ENCODE measurements at places on chromosomes 12 and 14. TPM values are rescaled to one million over a fixed set of nuclear protein-coding genes. Genes with fewer than 3 reads are reported as not detected.

Gene LMO3
- total RNA-seq: not detected

Gene KRT5
- not detected for total RNA-seq

Gene BMP4
- 0.83 TPM for total RNA-seq

Gene AQP6
- not detected for total RNA-seq

Gene NFATC4
- not detected for total RNA-seq

DNA sequence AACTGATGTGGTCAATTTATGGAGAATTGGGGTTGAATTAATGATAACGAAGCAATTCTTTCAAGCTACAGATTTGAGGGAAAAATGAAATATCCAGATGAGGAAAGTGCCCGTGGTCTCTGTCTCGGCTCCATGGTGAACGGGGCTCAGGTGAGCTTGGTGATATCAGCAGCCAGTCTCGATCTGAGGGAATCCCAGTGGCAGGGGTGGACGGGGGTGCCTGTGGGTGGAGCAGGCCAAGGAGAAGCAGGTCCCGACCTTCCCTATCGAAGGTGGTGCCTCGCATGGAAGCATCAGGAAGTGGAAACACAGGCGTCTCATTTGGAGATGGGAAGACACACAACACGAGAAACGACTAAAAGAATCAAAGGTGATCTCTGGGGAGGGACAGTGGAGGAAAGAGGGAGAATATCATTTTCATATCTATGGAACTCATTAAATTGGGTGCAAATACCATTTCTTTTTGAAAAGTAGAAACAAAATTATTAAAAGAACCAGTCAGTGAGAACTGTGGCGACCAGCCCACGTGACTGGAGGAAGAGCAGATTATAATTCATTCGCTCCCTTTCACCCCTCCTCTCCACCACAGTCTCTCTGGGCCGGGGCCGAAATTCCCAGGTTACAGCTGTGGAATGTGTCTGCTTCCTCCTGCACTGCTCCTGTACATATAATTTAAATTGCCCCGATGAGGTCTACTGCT is 354.3 kb upstream of the SFSWAP start:
- no peak overlapping the region for H3K4me3 ChIP-seq
- H3K4me1 ChIP-seq: no peaks in the 10 kb centered on the region
- H3K36me3 ChIP-seq: no peaks in the 10 kb centered on the region
- no peak for DNase-seq

GRCh38 chr14:39228509-39229221 is 5.0 kb upstream of the MIA2 start:
- no peaks in the 10 kb centered on the region for H3K27me3 ChIP-seq
- H3K27ac ChIP-seq: peak overlapping the region; percentile 96
- H3K36me3 ChIP-seq: no peaks in the 10 kb centered on the region
- H3K4me1 ChIP-seq: peaks cover 52% of the 10 kb centered on the region
- peak overlapping the region; percentile 53 for H3K4me3 ChIP-seq

GRCh38 chr12:4451694-4452093 is 6.1 kb upstream of the FGF6 start:
- DNase-seq: no peak
- peaks cover 44% of the 10 kb centered on the region for H3K27me3 ChIP-seq
- peaks cover 2% of the 10 kb centered on the region for H3K4me1 ChIP-seq

- no peaks in the 10 kb centered on the region for H3K36me3 ChIP-seq
- DNase-seq: no peak
- no peak overlapping the region for H3K4me3 ChIP-seq
- H3K27ac ChIP-seq: no peak overlapping the region
Measured at GRCh38 chr12:109016978-109017377, 3.9 kb downstream of the SVOP start.

GRCh38 chr14:36976571-36977023 is 195.8 kb downstream of the SLC25A21 start:
- no peaks in the 10 kb centered on the region for H3K27me3 ChIP-seq
- no peaks in the 10 kb centered on the region for H3K4me1 ChIP-seq
- H3K27ac ChIP-seq: no peak overlapping the region
- no peak overlapping the region for H3K4me3 ChIP-seq

- H3K36me3 ChIP-seq: peaks cover 28% of the 10 kb centered on the region
- peak overlapping the region; percentile 38 for H3K27ac ChIP-seq
- peak overlapping the region; percentile 90 for H3K4me3 ChIP-seq
- peaks cover 21% of the 10 kb centered on the region for H3K4me1 ChIP-seq
Measured at GRCh38 chr12:94150240-94151121, 2.1 kb downstream of the PLXNC1 start.

DNA sequence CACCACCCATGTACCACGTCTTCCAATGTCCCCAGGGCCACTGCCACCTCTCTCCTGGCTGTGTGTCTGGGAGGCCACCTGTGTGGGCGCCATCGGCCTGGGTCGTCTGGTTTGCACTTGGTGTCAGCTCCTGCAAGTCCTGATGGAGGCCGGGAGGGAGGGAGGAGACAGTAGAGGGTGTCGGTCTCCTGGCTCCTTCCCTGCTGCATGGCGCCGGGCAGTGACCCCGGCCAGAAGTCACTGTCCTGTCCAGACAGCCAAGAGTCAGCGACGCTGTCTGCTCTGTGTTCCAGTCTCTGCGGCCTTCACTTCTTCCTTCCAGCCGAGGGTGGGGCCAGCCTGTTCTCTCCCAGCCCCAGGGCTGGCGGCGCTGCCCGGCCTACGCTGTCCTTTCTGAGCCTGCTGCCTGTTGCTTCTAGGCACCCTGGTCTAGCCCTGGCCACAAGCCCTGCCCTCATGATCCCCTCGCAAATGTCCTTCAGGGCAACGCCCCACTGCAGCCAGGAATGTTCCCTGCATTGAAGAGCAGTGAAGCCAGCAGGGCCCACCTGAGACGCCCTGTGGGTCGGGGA is 13.0 kb upstream of the LBHD2 start:
- no peak for DNase-seq
- no peaks in the 10 kb centered on the region for H3K36me3 ChIP-seq
- peaks cover 4% of the 10 kb centered on the region for H3K4me1 ChIP-seq
- H3K27ac ChIP-seq: no peak overlapping the region
- no peak overlapping the region for H3K4me3 ChIP-seq

DNA sequence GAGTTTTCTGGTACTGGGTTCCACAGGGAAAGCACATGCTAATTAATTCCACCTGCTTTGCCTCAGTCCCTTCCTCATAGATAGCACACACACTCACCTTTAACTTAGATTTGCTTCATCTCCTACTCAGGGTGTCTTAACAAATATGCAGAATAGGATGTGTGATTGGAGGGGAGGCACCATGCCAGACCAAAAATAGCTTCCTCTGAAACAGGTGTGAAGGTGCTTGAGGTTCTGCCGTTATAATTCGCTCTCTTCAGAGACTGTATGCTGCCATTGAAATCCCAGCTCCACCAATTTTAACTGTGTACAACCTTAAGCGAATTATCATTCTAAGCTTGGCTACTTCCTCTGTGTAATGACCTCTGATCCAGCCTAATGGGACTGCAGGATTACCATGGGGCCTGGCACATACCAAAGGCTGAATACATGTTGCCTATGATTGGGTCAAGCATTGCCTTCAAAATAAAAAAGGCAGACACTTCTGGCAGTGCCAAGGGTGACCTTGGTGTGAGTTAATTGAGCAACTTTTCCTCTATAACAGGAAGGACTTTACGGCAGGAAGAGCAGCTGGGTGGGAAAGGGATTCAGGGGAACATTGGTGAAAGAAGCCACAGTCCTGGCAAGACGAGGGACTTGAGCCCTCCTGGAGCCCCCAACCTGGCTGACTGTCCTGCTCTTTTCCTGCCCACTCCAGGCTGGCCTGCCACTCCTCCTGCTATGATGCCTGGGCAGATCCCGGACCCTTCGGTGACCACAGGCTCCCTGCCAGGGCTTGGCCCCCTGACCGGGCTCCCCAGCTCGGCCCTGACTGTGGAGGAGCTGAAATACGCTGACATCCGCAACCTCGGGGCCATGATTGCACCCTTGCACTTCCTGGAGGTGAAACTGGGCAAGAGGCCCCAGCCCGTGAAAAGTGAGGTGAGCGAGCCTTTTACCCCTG is 9.7 kb downstream of the JDP2 start:
- H3K4me3 ChIP-seq: no peak overlapping the region
- no peak overlapping the region for H3K27ac ChIP-seq
- H3K4me1 ChIP-seq: peaks cover 12% of the 10 kb centered on the region
- no peak for DNase-seq
- H3K36me3 ChIP-seq: no peaks in the 10 kb centered on the region

DNA sequence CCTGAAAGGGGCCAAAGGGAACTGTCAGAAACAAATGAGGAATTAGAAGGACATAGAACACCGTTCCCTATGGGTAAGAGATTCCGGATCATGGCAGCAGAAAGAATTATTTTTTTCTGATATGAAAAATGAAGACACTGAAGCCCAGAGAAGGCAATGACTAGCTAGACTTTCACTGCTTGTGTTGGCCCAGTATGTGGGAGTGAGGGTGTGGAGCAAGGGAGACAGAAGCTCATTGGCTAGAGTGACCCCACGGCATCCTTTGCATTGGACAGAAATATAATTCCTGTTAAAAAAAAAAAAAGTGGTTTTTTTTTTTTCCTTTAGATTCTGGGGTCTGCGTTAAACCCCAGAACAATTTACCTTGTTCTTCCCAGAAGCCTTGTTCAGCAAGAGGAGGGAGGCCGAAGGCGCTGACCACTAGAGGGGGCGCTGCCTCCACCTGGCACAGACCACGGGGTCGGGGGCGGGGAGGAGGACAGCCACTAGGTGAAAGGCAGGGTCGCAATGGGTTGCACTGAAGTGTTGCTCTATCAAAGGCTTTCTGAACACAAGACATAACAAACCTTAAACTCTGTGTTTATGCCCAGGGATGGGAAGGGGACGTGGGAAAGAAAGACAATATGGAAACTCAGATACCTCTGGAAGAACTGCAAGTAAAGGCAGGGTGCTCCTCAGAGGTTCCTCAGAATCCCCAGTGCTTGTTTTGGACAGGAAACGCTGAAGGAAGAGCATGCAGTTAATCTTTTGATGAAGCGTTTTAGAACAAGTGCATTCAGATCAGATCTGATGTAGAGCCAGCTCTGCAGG is 156.8 kb downstream of the KCNA5 start:
- no peaks in the 10 kb centered on the region for H3K36me3 ChIP-seq
- no peak overlapping the region for H3K27ac ChIP-seq
- peaks cover 1% of the 10 kb centered on the region for H3K27me3 ChIP-seq
- H3K4me3 ChIP-seq: no peak overlapping the region
- DNase-seq: no peak

- H3K4me1 ChIP-seq: no peaks in the 10 kb centered on the region
Measured at GRCh38 chr12:62879691-62880090, 55.3 kb downstream of the PPM1H start.

DNA sequence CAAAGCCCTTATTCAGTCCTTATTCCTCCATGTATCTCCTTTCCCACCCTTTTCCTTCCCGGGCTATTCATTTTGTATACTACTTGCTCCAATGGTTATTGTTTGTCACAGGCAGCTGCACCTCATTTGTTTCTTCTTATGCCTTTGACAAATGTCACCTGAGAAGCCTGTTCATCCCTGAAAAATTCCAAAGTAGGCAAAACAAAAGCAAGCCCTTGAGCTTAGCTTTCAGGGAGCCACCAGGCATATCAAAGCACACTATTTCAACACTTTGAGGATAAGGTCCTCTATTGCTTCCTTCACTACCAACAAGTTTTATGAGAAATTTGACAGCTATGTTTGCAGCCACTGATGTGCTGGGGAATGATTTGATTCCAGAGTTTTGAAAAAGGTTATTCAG is 738.7 kb upstream of the LMO3 start:
- no peaks in the 10 kb centered on the region for H3K4me1 ChIP-seq
- no peak for DNase-seq
- H3K36me3 ChIP-seq: no peaks in the 10 kb centered on the region
- no peaks in the 10 kb centered on the region for H3K27me3 ChIP-seq

DNA sequence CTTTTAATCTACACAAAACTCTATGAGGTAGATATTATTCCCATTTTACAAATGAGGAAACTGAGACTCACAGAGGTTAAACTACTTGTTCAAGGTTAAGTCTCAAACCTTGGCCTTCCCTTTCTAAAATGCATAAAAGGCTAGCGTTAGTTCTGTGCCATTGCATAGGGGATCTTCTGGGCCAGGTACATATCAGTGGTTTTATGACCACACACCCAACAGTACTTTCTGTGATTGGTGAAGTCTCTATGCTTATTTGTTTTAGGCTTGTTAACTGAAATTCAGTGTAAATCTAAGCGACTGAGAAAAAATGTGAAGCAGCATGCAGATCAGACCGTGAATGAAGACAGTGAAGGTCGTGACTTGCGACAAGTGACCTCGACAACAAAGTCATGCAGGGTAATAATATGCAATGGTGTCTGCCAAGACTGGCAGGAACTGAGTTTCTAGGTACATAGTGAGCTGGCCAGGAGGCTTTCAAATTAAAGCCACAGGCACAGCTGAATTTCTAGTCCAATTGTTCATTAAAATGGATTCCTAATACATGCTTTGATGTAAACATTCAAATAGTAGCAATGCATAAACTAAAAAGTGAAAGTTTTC is 38.8 kb upstream of the GAS2L3 start:
- peaks cover 2% of the 10 kb centered on the region for H3K27me3 ChIP-seq
- H3K36me3 ChIP-seq: no peaks in the 10 kb centered on the region
- DNase-seq: no peak
- H3K4me3 ChIP-seq: no peak overlapping the region
- H3K27ac ChIP-seq: no peak overlapping the region
- H3K4me1 ChIP-seq: no peaks in the 10 kb centered on the region

- H3K4me1 ChIP-seq: peaks cover 7% of the 10 kb centered on the region
- H3K27me3 ChIP-seq: peaks cover 10% of the 10 kb centered on the region
- H3K4me3 ChIP-seq: no peak overlapping the region
Measured at GRCh38 chr14:64970041-64970440, 2.1 kb downstream of the RAB15 start.

- peak overlapping the region; percentile 67 for H3K4me3 ChIP-seq
- peak; percentile 69 for DNase-seq
- no peaks in the 10 kb centered on the region for H3K27me3 ChIP-seq
- peak overlapping the region; percentile 90 for H3K27ac ChIP-seq
- H3K4me1 ChIP-seq: peaks cover 83% of the 10 kb centered on the region
Measured at GRCh38 chr14:91254461-91254860, 10.0 kb upstream of the GPR68 start.

DNA sequence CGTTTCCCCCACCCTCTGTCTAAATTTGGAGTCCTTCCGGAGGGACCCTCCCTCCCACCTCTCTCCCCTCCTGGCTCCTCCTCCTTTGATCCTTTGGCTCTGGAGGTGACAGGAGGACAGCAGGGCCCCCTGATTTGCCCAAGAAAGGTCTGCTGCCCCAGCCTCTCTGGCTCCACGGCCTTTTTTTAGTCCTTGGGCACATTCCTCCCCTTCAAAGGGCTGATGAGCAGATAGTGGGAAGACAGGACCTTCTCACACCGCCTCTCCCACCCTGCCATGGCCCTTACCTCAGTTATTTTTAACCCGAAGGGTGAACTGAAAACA is 196 bp upstream of the MYH6 start:
- peaks cover 1% of the 10 kb centered on the region for H3K4me1 ChIP-seq
- DNase-seq: no peak
- peaks cover 2% of the 10 kb centered on the region for H3K27me3 ChIP-seq
- H3K27ac ChIP-seq: no peak overlapping the region
- H3K36me3 ChIP-seq: no peaks in the 10 kb centered on the region

- peaks cover 28% of the 10 kb centered on the region for H3K27me3 ChIP-seq
- no peaks in the 10 kb centered on the region for H3K36me3 ChIP-seq
- H3K4me3 ChIP-seq: no peak overlapping the region
- H3K4me1 ChIP-seq: peaks cover 6% of the 10 kb centered on the region
- no peak overlapping the region for H3K27ac ChIP-seq
Measured at GRCh38 chr12:107236824-107237511, 143.6 kb upstream of the CRY1 start.

All from activated CD4-positive, alpha-beta memory T cell treated with anti-CD3 and anti-CD28 coated beads, Interleukin-2, amount 10 ng/mL, durations not matched to agents 7 days and 5 days (primary cell).